Tibial artery (tissue), 4 donors: ENCODE measurements at places on chromosomes 5 and 9.

DNA sequence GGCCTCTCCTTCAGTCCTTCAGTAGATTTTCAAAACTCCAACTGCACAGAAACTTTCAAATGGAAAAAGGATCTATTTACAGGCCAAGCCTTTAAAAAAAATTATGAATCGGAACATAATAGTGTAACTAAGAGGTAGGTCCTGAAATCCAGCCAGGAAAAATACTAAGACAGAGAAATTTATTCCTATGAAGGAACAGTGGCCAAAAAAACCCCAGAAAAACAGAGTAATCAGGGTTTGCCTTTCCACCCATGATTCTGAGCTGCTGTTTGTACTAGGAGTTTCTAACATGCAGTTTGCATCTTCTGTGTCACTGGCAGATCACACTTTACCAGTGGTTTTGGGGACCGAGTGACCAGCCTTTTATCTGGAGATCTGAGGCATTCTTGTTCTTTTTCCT is 93.1 kb upstream of the TMED7 start:
- DNase-seq, result peak; percentile 22

- peak; percentile 54 for DNase-seq
These were observed 198.5 kb downstream of the CACNA1B start for GRCh38 chr9:138075961-138076649.

GRCh38 chr9:15834541-15834940 is 281.7 kb downstream of the CCDC171 start:
- no peak for DNase-seq

DNA sequence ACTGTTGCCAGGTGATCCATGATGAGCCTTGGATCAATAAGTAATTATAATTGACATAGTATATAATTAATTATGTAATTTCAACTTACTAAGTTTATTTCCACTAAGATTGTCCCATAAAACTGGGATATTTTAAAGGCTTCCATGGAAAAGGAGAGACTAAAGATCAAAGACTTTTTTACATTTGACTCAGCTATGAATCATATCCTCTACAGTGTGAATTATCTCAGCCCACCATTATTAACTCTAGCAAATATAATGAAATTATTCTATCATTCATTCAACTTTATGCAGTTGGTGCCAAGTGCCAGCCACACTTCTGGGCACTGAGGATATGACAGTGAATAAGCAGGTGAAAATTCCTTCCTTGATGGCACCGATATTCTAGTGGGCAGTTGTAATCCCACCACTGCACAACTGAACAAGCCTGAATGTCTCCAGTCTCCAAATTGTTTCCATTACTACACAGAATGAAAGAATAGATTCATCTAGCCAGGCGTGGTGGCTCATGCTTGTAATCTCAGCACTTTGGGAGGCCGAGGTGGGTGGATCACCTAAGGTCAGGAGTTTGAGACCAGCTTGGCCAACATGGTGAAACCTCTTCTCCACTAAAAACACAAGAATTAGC is 21.9 kb upstream of the TXN start:
- DNase-seq, result no peak

DNA sequence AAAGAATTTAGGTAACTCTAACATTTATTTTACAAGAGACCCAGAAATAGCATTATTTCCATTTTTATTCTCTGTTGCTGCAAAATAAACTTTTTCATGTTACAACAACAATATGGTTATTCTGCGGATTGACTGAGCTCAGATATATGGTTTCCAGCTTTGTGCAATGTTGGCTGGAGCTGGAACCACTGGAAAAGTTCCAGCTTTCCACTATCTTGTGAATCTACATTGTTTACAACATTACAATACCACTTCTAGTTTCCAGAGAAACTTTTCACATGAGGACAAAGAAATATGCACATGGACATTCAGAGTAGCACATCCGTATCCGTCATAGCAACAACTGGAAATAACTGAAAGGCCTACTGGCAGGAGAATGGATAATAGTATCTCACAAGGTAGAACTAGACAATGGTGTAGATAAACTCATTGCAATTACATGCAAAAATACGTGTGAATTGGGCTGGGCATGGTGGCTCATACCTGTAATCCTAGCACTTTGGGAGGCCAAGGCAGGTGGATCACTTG is 436.1 kb upstream of the ADAMTS16 start:
- no peak for DNase-seq

DNA sequence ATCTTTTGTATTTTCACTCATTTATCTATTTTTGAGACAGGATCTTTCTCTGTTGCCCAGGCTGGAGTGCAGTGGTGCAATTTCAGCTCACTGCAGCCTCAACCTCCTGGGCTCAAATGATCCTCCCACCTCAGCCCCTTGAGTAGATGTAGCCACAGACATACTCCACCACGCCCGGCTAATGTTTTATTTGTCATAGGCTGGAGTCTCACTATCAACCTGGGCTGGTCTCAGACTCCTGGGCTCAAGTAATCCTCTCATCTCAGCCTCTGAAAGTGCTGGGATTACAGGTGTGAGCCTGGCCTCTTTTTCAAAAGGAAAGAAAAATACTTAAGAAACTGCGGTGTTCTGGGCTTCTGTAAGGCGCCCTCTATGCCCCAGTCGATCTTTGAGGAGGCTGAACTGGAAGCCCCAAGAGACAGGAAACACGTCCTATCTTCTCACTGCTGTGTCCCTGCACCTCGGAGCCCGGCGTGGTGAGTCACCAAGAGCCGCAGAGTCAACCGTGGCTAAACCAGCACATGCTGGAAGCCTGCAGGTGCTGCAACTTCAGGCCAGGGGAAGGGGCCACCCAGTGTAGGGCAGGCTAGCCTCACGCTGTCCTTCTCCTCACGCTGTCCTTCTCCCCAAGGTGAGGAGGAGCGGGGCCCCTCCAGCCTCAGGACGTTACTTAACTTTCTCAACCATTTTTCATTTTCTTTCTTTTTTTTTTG is 15.2 kb upstream of the LHX3 start:
- DNase-seq, result no peak

- no peak for DNase-seq
These were observed 121.1 kb upstream of the SLC25A48 start for GRCh38 chr5:135713161-135713915.

DNA sequence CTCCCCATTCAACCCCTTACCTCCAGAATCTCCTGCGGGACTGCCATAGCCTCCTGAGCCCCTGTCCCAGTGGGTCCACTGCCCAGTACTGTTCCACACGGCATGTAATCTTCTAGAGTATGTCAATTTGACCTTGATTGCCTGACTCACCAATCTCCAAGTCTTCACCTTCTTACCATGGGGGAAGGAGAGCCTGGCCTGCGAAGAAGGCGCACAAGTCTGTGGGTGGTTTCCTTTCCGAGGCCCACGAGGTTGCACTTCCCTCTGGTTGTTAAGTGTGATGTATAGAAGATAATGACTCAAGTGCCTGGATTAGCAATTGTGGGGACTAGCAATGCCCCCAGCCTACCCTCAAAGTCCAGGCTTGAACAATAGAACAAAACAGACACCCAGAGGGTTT is 8.1 kb upstream of the TENT4A start:
- DNase-seq, result no peak

- DNase-seq, result no peak
These were observed 1.2 kb downstream of the TEK start for GRCh38 chr9:27110181-27110580.

DNA sequence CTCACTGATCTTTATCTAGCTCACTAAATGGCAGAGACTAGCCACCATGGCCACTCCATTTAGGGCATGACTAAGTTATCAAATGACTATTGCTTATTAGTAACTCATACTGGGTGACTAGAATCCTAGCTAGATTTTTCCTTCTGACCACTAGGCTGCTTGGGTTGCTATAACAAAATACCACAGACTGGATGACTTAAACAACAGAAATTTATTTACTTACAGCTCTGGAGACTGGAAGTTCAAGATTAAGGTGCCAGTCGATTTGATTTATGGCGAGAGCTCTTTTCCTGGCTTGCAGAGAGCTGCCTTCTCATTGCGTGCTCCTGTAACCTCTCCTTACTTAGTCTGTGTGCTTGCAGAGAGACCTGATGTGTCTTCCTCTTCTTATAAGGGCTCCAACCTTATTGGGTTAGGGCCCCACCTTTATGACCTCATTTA is 55.0 kb upstream of the APC start:
- no peak for DNase-seq

DNA sequence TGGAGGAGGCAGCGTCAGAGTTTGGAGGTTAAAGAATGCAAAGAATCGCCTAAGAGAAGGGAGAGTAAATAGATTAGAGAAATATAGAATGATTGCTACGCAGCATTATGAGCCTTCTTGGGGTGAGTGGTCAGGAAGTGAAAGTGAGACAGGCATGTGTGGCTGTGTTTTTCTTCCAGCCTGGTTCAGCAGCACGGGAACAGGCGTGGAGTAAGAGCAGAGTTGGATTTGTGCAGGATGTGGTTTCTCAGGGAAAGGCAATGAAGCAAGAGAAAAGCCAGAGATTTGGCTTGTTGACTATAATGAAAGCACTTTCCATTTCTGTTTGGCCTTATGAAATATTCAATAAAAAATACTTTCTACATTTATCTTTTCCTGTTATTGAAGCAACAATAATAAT is 34.3 kb upstream of the FRMD3 start:
- DNase-seq, result peak; percentile 45

- no peak for DNase-seq
These were observed 215.1 kb upstream of the RPS23 start for GRCh38 chr5:82493221-82493620.

- DNase-seq, result no peak
These were observed 1926.3 kb upstream of the WWC1 start for GRCh38 chr5:166365164-166365563.

- no peak for DNase-seq
These were observed 85.0 kb downstream of the PSD2 start for GRCh38 chr5:139880416-139881142.

DNA sequence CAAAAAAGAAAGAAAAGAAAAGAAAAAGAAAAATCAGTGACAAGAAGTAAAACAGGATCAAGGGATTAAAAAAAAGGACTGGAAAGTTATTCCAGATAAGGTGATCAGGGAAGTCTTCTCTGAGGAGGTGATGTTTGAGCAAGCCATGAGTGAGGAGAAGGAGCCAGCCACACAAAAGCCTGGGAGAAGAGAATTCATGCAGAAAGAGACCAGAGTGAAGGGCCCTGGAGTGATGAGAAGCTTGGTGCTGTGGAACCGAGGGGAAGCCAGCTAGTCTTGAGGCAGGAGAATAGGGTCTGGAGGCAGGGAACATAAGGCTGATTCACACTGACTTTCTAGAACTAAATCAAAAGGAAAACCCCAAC is 4.0 kb upstream of the EXOSC2 start:
- DNase-seq, result no peak

- DNase-seq, result no peak
These were observed 163.8 kb downstream of the SYK start for GRCh38 chr9:90965226-90966030.

GRCh38 chr5:133471699-133472098 is 140.6 kb downstream of the FSTL4 start:
- no peak for DNase-seq

DNA sequence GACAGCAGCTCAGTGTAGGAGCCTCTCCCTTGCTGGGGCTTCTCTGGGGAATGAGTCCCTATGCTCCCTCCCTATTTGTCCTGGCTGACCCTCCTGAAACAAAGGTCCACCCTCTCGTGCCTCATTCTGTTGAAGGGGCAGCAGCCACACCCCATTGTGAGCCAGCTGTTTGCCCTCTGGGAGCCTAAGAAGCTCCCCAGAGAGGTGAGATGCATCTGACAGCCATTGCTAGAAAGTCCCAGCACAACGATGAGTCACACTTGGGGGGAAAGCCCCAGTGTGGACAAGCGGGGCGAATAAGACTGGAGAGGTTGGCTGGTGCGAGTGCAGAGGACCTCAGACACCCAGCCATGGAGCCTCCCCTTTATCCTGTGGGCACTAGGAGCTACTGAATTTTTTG is 101.4 kb downstream of the PPARGC1B start:
- DNase-seq, result no peak

GRCh38 chr5:125401724-125402622 is 655.5 kb upstream of the ZNF608 start:
- no peak for DNase-seq

DNA sequence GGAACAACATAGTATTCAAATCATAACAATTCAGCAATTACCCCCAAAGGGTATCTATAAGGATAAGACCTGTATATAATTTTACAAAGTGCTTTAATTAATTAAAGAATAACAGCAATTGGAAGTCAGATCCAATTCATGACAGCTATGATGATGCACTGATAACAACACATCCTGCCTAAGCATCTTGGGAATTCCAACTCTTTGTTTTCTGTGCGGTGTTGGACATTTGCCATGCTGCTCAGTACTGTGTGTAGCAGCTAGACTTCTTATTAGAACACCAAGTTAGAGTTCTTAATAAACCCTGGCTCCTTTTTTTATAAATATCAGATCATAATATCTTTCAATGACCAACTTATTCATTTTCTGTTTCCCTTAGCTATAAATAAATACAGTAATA is 209.0 kb downstream of the SEC61B start:
- no peak for DNase-seq
